ENCODE measurements at places on chromosomes 3 and 15. TPM values are rescaled to one million over a fixed set of nuclear protein-coding genes. Genes with fewer than 3 reads are reported as not detected.

GRCh38 chr3:193029800-193030199 lies 112.1 kb upstream of the MB21D2 start:
- DNase-seq, result no peak

GRCh38 chr3:172367205-172368105 lies 80.8 kb downstream of the GHSR start:
- DNase-seq, result no peak

DNA sequence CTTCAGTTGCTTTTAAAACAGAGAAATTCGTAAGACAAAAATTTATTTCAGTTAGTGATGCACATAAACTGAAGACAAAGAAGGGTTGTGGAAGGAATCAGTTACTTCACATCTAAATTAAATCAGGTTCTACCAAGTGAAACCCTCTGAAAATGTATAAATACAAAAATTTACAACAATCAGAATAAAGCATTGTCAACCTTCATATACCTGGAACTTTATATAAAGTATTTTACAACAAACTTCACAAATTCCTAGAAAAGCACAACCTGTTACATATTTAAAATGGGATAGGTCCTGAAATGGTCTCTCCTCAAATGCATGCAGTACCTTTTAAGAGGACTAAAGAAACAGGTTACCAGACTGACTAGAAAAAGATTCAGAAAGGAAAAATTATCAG lies 26.9 kb downstream of the ATOSA start:
- DNase-seq, result no peak

DNA sequence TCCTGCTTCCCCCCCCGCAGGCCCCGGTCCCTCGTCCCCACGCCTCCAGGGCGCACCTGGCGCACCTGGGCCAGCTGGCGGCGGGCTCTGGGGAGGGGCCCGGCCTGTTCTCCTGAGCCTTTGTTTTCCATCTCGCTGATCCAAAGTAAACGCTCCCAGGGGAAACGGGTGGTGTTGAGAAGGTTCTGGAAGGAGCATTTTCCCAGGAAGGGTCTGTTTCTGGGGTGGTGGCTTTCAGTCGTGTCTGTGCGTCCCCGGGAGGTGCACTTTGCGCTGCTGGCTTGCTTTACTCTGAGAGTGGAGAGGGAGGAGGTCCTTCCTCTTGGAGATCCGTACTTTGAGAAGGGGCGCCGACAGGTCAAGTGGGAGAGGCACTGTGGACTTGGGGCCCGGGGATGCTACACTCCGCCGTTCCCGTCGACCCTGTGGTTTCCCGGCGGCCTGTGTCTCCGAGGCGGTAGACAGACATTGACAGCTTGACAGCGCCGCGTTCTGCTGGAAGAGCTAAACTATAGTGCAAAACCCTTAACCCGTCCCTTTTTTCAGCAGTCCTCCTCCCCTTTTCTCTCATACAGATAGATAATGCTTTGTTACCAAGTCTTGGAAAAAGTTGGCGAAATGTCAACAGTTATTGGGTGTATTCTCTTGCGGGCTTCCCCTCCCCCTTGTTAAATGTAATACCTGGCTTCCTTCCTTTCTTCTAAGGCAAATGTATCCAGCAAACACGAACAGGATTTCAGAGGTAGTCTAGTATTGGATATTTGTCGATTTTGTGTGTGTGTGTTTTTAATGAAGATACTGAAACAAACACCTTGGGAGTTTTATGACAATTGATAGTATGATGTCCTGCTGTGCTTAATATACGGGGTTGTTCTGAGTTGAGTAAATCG lies 6.5 kb downstream of the TPM1 start:
- DNase-seq, result peak; percentile 66

DNA sequence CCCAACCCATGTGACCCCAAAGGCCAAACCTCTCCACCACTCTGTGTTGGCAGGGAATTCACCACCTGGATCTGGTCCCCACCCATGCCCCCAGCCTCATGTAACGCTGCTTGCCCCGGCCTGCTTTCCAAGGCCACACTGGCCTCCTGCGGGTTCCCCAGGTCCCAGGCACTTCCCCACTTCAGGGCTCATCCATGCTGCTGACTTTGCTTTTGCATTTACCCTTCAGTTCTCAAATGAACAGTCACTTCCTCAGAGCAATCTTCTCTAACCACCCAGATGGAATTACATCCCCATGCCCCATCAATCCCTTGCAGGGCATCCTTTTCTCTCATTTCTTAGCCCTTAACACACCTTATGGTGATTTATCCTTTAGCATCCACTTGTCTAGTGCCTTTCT lies 9.2 kb downstream of the DAPK2 start:
- DNase-seq, result no peak

- no peak for DNase-seq
Measured at GRCh38 chr3:98612996-98613517, 19.6 kb upstream of the CPOX start.

DNA sequence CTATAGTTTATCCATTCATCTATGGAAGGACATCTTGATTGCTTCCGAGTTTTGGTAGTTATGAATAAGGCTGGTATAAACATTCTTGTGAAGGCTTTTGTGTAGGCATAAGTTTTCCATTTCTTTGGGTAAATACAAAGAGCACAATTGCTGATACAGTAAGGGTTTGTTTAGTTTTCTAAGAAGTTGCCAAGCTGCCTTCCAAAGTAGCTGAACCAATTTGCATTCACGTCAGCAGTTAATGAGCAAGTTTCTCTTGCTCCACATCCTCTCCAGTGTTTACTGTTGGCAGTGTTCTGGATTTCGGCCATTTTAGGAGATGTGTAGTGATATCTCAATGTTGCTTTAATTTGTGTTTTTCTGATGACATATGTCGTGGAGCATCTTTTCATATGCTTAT lies 34.2 kb downstream of the GABRA5 start:
- no peak for DNase-seq

Gene DET1
- total RNA-seq, result 17.6 TPM

Data from umbilical cord (tissue), 2 donors.